ENCODE measurements at places on chromosomes 4 and X. TPM values are rescaled to one million over a fixed set of nuclear protein-coding genes. Genes with fewer than 3 reads are reported as not detected.

The PCDH19 gene
- not detected for total RNA-seq

DNA sequence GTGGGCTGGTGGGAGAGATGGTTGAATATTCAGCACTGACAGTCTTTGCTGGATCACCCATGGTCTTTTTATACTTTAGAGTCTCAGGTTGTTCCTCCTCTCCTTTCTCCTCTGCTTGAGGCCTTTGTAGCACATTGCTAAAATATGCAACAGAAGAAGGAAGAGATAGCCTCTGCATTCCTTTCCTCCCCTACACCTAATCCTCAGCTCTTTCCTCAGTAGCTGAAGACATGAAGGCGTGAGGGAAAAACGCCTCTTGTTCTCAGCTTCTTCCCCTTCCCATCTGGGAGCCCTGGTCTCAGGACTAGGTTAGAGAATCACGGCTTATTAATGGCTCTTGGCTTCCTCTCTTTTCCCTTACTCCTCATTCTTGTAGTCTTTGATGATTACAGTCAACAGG, 76.8 kb downstream of the RNF150 start:
- H3K27me3 ChIP-seq, result no peaks in the 10 kb centered on the region
- H3K4me1 ChIP-seq, result no peaks in the 10 kb centered on the region
- peak; percentile 41 for DNase-seq
- no peak overlapping the region for H3K27ac ChIP-seq
- H3K36me3 ChIP-seq, result no peaks in the 10 kb centered on the region

DNA sequence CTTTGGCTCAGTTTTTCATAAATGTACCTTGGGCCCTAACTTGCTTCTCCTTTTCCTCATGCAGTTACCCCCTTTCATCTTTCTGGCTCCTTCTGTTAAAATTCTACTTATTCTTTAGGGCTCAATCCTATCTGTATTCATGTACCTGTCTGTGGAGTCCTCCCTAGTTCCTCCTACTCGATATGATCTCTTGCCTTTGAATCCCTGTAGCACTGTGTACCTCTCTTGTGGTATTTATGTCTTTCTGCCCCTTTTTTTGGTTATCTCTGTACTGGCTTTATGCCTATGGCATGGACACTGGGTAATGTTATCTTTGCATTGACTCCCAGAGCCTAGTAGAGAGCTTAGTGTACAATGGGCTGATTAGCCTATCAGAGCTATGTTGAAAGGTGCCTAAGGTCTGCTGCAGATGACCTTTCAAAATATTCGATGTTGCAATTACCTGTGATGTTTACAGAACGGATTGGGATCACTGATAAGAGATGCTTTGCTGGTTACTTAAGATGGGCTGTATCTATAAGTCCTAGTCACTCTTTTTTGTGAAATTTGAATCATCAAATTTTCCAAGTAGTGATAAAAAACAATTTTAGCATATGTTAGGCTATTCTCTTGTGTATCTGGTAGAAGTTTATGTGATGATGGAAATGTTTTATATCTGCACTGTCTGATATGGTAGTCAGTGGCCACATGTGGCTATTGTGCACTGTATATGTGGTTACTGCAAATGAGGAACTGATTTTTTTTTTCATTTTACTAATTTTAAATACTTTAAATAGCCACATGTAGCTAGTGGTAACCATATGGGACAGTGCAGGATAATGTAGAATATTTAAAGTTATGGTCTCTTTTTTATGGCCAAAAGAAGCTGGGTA, 33.5 kb downstream of the TMEM164 start:
- H3K27ac ChIP-seq, result peak overlapping the region; percentile 29
- peak; percentile 63 for DNase-seq
- H3K36me3 ChIP-seq, result no peaks in the 10 kb centered on the region
- no peak overlapping the region for H3K4me3 ChIP-seq

DNA sequence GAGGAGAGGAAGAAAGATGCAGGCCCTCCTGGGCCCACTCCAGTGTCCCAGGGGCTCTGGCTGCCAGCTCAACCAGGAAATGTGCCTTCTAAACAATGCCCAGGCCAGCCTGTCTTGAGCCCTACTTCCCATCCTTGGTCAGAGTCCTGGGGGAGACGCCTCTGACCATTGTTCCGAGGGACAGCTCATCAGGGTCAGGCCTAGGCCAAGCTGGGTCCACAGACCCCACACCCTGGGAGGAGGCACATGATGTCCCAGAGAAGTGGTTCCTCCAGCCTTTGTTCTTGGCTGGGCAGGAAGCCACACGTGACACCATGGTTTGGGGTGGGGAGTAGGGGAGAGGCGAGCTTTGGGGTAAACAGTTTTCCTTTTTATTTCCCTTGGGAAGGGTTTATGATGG, 102.5 kb downstream of the EFNB1 start:
- no peaks in the 10 kb centered on the region for H3K27me3 ChIP-seq
- H3K4me1 ChIP-seq, result no peaks in the 10 kb centered on the region
- no peaks in the 10 kb centered on the region for H3K36me3 ChIP-seq
- DNase-seq, result no peak

GRCh38 chrX:10554612-10555270, 65.6 kb downstream of the MID1 start:
- H3K27ac ChIP-seq, result no peak overlapping the region
- H3K27me3 ChIP-seq, result no peaks in the 10 kb centered on the region
- no peaks in the 10 kb centered on the region for H3K4me1 ChIP-seq
- no peaks in the 10 kb centered on the region for H3K36me3 ChIP-seq
- no peak overlapping the region for H3K4me3 ChIP-seq
- no peak for DNase-seq

GRCh38 chr4:11701966-11702725, 273.5 kb upstream of the HS3ST1 start:
- H3K27me3 ChIP-seq, result no peaks in the 10 kb centered on the region
- H3K4me3 ChIP-seq, result no peak overlapping the region
- H3K36me3 ChIP-seq, result no peaks in the 10 kb centered on the region
- no peaks in the 10 kb centered on the region for H3K4me1 ChIP-seq
- no peak overlapping the region for H3K27ac ChIP-seq
- no peak for DNase-seq

DNA sequence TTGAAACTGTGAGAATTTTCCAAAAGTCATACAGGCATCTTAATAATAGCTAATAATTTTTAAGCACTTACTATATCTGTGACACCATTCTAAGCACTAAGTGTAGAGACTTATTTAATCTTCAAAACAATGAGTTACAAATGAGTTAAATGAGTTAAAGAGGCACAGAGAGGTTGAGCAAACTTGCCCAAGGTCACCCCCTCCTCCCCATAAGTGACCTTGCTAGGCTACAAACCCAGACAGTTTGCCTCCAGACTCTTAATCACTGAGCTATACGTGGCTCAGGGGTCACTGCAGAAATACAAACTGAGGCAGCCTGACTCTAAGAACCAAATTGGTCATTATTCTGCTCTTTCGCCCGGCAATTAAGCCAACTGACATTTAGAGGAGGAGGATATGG, 15.5 kb downstream of the CTPS2 start:
- H3K36me3 ChIP-seq, result no peaks in the 10 kb centered on the region
- DNase-seq, result no peak
- no peaks in the 10 kb centered on the region for H3K4me1 ChIP-seq
- no peak overlapping the region for H3K27ac ChIP-seq

Data from Karpas-422 (cell line).